ENCODE measurements at places on chromosomes 5 and 9. TPM values are rescaled to one million over a fixed set of nuclear protein-coding genes. Genes with fewer than 3 reads are reported as not detected.

DNA sequence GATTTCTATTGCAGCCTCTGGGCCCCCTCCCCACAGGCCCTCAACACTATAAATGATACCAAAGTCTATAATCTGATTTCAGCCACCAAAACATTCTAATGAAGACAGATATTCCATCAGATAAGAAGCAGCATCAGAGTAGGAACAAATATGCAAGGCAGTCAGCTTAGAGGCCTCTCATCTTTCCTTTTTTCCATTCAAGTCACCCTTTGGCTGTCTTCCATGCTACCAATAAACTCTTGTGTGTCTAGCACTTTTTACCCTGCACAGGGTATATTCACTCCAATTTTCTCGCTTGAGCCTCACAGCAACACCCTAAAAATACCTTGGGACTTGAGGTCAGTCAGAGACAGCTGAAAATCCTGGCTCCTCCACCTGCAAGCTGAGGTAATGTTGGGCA is 193.7 kb downstream of the BRINP1 start:
- DNase-seq = no peak

DNA sequence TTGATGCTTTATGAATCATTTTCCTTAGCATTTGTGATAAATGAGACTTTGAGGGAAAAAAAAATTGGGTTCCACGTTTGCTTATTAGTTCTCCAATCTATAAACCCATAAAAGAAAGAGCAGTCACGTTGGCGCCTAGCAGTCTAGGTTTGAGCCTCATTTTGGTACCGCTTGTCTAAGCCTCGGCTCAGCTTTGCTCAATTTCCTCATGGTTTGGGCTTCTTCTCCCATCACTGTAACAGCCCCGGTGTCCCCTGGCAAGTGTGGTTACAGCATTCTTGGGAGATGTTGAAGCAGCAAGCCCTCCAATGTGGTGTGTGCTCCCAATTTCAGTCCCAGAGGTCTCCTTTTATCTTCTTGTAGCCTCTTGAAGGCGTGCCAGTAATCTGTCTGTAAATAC is 578.4 kb downstream of the CDK5RAP2 start:
- DNase-seq = no peak

DNA sequence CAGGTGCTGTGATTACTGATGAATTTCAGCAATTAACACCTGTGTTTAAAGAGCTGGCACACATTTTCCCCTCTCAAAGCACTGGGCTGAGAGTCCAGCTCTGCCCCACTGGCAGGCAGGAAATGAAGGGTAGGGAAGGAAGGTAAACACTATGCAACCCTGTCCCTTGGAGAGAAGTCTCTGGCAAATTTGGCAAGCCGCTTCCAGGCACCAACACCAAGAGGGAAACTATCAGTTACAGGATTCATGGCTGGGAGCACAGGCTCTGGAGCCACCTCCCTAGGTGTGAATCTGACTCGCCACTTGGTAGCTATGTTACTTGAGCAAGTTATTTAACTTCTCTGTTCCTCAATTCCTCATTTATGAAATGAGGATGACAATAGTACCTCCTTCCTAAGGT is 3.3 kb downstream of the ANKS6 start:
- DNase-seq = no peak

CDH12 gene
- total RNA-seq = not detected

CCDC187 gene
- not detected for total RNA-seq

NTNG2 gene
- 5.4 TPM for total RNA-seq
